ENCODE measurements at places on chromosomes 1 and 21.
A peak's percentile ranks its signal among the peaks of the same experiment; 100 is the strongest.

DNA sequence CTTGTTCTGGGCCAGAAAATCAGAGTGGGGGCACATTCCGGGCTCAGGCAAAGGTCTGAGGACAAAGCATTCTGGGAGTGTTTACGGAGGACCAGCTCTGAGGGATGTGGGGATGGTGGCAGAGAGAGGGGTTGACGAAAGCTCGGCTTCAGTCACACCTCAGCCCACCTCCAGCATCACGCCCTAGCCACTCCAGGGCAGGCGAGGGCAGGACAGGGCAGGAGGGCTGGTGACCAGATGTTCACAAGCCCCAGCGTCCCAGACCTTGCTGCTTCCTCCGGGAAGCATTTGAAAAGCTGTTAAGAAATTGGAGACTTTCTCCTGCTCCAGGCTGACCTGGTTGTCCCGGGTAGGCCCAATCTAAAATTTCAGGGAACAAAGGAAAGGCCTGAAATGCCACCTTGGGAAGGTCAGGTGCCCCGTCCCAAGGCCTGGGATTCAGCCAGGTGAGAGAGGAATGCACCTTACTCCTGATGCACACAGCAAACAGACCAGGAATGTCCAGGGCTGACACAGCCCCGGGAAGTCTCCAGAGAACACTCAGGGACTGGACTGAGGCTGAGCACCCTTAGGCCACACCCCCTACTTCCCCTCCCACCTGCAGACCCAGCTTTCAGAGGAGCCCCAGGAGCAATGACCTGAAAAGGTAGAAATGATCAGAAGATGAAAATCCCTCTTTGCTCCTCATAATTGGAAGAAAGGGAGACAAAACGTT lies 71.9 kb upstream of the KLHDC7A start:
- DNase-seq, result no peak

GRCh38 chr21:26840912-26841311 lies 4.3 kb downstream of the ADAMTS1 start:
- DNase-seq, result no peak

GRCh38 chr1:92705446-92705845 lies 79.5 kb downstream of the EVI5 start:
- no peak for DNase-seq

DNA sequence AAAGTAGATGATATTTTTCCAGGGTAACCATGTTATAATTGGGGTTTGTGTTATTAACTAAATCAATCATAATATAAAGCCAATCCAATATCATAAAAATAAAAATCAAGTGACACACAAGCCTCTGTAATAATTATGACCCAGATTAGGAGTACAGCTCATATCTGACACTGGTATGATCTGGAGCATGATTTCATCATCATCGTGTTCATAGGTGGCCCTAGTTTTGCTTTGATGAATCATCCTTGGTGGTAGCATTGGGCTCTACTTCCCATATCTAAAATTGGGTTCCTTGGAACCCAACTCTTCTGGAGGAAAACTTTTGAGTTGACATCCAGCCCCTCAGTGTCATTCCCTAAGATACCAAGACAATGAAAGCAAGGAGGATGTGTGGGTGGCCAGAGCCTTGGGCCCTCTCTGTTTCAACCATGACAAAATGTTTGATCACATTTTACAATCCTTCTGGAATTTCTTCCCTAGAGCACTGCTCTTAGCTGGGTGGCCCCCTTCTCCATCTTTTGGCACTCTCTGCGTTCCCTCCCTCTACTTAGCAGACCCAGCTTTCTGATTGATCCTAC lies 37.0 kb upstream of the ENAH start:
- no peak for DNase-seq

DNA sequence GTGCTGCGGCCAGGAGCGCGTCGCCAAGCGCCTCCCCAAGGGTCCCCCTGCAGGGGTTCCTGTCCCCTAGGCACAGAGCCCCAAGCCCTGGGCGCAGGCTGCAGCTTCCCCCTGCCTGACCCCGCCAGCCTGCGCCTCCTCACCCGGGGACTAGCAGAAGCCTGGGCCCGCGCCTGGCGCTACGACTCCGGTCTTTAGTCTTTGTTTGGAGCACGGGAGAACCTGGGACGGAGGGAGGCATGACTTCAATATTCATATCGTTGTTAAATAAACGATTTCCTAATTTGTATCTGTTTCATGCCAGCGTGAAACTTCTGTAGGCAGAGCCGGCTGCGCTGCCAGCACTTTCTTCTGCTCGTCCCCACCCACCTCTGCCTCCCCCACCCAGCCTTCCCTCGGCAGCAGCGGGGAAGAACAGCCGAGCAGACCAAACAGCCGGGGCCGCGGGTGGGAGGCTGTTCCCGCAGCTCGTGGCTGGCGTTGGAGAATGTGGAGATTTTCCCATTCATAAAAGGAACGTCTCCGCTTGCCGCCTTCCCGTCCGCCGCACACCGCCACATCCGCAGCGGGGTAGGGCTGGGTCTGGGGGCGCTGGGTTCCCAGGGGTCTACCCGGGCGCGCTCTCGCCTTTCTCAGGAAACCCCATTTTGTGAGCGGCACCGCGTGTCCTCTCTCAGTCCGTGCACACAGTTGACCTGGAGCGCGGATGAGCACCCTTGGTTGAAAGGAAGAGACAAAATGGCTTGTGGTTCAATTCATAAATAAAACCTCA lies 777 bp upstream of the TRIM67 start:
- DNase-seq, result no peak

GRCh38 chr1:171860696-171861095 lies 19.4 kb downstream of the DNM3 start:
- DNase-seq, result no peak

DNA sequence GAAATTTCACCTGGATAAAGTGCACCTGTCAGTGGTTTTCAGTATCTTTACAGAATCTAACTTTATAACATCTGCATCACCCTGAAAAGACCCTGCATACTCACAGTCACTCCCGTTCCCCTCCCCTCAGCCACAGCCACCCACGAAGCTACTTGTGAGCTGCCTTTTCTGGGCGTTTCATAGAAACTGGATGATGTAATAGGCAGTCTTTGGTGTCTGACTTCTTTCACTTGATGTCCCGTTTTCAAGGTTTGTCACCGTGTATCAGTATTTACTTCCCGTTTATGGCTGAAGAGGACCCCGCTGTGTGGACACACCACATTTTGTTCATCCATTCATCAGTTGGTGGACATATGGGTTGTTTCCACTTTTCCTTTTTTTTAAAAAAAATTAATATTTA lies 47.8 kb upstream of the LRRC3 start:
- DNase-seq, result no peak

GRCh38 chr1:87612956-87613355 lies 284.3 kb downstream of the LMO4 start:
- no peak for DNase-seq

DNA sequence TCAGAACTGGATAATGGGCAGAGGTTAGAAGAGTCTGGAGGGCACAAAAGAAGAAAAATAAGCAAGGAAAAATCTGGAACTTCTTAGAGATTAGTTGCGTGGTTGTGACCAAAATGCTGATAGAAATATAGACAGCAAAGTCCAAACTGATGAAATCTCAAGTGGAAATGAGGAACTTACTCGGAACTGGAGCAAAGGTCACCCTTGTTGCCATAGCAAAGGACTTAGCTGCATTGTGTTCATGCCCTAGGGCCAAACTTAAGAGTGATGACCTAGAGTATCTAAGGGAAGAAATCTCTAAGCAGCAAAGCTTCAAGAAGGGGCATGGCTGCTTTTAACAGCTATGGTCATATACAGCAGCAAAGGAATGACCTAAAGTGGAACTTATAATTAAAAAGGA lies 180.0 kb downstream of the TTLL7 start:
- no peak for DNase-seq

- DNase-seq, result no peak
Measured at GRCh38 chr1:170620164-170620563, 43.8 kb upstream of the PRRX1 start.

- no peak for DNase-seq
Measured at GRCh38 chr21:40840401-40841125, 6.4 kb downstream of the DSCAM start.

- DNase-seq, result no peak
Measured at GRCh38 chr1:33211972-33212371, 30.1 kb upstream of the TRIM62 start.

GRCh38 chr1:206951318-206952100 lies 5.2 kb upstream of the PIGR start:
- DNase-seq, result no peak

DNA sequence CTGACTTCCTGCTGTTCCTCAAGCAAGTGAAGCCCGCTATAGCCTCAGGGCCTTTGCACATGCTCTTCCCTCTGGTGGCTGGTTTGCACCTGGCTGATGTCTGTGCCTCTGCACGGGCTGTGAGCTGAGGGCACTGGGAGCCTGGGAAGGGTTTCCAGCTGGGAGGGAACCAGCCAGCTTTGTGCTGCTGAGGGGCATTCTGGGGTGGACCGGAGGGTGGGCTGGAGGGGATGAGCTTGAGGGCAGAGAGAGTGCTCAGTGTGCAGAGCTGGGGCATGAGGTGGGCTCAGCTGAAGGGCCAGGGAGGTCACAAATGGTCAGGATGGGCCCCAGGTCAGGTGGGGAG lies 305.7 kb downstream of the MATN1 start:
- no peak for DNase-seq

DNA sequence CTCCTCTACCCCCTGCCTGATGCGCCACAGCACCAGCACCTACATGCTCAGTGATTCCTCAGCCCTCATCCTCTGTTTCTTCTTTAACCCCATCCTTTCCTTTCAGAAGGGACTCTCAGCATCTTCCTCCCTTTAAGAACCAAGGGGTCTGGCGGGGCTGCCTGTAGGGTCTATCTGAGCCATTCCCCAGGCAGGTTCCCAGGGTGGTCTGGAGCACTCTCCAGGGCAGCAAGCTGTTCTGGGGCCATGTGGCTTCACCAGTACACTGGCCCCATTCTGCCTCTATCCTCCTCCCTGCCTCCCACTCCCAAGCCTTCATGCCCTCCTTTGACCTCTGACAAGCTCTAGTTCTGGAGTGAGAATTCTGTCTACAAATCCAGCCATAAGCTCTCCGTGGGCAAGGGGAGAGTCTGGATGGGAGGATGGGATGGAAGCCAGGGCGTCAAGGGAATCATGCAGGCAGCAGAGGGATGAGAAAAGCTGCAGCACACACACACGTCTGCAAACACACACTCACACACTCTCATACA lies 10.4 kb downstream of the BATF3 start:
- no peak for DNase-seq

GRCh38 chr1:63575340-63575826 lies 17.8 kb upstream of the PGM1 start:
- no peak for DNase-seq

DNA sequence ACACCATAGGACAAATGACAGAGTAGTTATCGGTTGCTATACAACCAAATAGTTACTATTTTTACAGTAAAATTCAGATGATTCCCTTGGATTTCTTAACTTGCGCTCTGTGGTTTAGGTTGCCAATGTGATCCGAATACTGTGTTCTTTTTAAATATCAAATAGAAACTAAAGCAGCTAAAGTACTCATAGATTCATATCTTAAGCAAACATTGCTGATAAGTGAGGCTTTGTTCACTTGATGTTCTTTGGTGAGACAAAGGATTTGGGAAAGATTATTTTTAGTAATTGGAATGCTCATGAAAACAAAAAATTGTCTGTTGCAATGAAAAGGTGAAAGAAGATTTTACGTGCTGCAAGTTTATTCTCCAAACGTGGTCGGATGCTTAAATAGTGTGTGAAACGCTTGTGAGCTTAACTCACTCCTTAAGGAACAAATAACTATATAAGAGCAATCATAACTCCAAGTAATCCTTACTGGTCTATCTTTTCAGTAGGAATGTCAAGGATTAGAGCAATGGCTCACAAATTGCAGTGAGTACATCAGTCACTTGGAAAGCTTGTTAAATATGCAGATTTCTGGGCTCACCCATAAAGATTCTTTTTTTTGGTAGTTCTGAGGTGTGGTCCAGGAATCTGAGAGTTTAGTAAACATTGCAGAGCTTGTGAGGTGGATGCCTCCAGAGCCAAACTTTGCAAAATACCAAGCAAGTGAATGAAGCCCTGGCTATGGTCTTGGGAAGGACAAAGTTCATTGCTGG lies 31.8 kb upstream of the PDC start:
- DNase-seq, result no peak

DNA sequence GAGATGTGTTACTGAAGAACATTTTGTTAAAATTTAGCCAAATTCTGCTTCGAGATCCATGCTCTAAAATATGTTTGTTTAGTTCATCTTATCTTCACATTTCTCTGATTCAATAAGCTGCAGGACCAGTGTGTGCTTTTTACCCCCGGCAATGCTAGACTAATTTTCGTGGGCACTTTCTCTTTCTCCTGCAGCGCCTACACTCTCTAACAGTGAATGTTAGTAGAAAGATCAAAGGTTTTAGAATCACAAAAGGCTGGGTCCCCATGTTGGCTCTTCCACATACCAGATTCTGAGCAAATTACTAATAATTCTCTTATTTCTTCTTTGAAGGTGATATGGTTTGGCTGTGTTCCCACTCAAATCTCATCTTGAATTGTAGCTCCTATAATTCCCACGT lies 8.5 kb downstream of the CHML start:
- no peak for DNase-seq

- DNase-seq, result no peak
Measured at GRCh38 chr1:91774520-91775203, 111.3 kb downstream of the TGFBR3 start.

GRCh38 chr21:33362044-33362555 lies 37.3 kb downstream of the IFNAR1 start:
- peak; percentile 87 for DNase-seq

- no peak for DNase-seq
Measured at GRCh38 chr21:24856326-24856725, 751.0 kb downstream of the MRPL39 start.

DNA sequence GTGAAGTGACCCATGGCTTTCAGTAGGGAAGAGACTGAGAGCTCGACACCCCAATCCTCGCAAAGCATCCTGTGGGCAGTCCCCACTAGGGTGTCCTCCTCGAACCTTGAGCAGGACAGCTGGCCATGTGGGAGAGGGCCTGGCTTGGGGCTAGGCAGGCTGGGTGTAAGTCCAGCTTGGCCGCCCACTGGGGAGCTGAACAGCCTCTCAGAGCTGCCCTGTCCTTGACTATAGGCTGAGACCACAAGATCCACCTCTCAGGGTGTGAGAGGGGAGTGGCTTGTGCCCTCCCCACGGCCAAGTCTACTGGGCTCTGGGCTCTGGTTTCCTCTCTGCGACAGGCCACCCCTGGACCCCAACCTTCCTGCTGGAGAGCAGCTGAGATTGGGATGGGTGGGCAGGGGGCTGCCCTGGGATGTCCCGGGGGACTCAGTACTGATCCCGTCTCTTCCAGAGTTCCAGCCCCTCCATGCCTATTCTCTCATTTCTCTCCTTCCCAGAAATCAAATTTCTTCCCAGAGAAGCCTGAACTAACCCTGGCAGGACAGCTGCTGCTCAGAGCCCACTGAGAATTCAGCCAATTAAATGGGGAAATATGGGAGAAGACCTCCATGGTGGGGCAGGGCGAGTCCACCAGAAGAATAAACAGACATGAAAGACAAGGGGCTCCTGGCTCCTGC lies 282.9 kb downstream of the PTPRU start:
- no peak for DNase-seq
